Activated naive CD4-positive, alpha-beta T cell treated with anti-CD3 and anti-CD28 coated beads for 36 hours (primary cell): ENCODE measurements at places on chromosomes 7 and 10. TPM values are rescaled to one million over a fixed set of nuclear protein-coding genes. Genes with fewer than 3 reads are reported as not detected.

- no peaks in the 10 kb centered on the region for H3K36me3 ChIP-seq
- no peak overlapping the region for H3K4me3 ChIP-seq
- peak; percentile 17 for DNase-seq
- peak overlapping the region; percentile 82 for H3K27ac ChIP-seq
- H3K27me3 ChIP-seq, result no peaks in the 10 kb centered on the region
Measured at GRCh38 chr10:62749093-62749683, 55.3 kb upstream of the ADO start.

Gene CAMK2B
- 0.30 TPM for total RNA-seq

DNA sequence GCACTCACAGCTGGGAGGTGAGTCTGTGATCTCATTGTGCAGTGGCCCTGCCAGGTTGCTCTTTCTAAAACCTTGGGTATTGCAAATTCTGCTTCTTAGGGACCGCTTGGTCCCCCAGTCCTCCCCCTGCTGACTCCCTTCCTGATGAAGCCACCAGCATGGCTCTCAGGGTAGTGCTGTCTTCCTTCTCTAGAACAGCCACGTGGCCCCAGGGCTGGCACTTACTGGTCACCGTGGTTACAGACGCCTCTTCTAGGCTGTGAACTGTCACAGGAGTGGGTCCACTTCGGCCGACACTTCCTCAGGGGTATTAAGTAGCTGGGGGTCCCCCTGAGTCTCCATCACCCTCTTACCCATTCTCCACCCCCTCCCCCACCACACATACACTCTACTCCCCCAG is 2.7 kb upstream of the HTRA1 start:
- peaks cover 4% of the 10 kb centered on the region for H3K4me1 ChIP-seq
- H3K27ac ChIP-seq, result no peak overlapping the region
- peaks cover 51% of the 10 kb centered on the region for H3K27me3 ChIP-seq
- no peak overlapping the region for H3K4me3 ChIP-seq
- no peak for DNase-seq

GRCh38 chr10:299512-299911 is 164.3 kb downstream of the ZMYND11 start:
- H3K4me3 ChIP-seq, result no peak overlapping the region
- H3K36me3 ChIP-seq, result peaks cover 6% of the 10 kb centered on the region
- no peaks in the 10 kb centered on the region for H3K4me1 ChIP-seq
- no peak for DNase-seq

GRCh38 chr10:60739558-60739957 is 38.7 kb upstream of the CDK1 start:
- no peak overlapping the region for H3K4me3 ChIP-seq
- no peaks in the 10 kb centered on the region for H3K36me3 ChIP-seq
- H3K4me1 ChIP-seq, result no peaks in the 10 kb centered on the region

DNA sequence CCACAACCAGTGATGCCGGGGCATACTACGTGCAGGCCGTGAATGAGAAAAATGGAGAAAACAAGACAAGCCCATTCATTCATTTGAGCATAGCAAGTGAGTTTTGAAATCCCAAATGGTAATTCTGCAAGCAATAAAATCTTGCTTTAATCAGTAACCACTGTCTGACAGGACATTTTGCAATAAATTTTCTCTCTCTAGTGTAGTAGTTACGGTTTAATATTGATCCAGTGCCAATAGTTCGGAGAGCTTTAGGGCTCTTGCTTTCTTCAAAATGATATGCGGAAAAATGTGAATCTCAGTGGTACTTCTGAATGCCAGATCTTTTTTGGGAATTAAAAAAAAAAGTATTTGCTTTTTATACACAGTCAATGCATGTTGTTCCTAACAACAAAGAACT is 520.4 kb downstream of the SDK1 start:
- H3K36me3 ChIP-seq, result no peaks in the 10 kb centered on the region
- H3K4me1 ChIP-seq, result peaks cover 3% of the 10 kb centered on the region
- no peak overlapping the region for H3K4me3 ChIP-seq
- no peaks in the 10 kb centered on the region for H3K27me3 ChIP-seq

Gene PDE6C
- not detected for total RNA-seq

Gene LBX1
- total RNA-seq, result not detected

Gene TMEM176A
- not detected for total RNA-seq

- H3K36me3 ChIP-seq, result no peaks in the 10 kb centered on the region
- H3K27ac ChIP-seq, result no peak overlapping the region
- H3K4me3 ChIP-seq, result no peak overlapping the region
Measured at GRCh38 chr7:108335269-108335918, 120.8 kb downstream of the NRCAM start.

DNA sequence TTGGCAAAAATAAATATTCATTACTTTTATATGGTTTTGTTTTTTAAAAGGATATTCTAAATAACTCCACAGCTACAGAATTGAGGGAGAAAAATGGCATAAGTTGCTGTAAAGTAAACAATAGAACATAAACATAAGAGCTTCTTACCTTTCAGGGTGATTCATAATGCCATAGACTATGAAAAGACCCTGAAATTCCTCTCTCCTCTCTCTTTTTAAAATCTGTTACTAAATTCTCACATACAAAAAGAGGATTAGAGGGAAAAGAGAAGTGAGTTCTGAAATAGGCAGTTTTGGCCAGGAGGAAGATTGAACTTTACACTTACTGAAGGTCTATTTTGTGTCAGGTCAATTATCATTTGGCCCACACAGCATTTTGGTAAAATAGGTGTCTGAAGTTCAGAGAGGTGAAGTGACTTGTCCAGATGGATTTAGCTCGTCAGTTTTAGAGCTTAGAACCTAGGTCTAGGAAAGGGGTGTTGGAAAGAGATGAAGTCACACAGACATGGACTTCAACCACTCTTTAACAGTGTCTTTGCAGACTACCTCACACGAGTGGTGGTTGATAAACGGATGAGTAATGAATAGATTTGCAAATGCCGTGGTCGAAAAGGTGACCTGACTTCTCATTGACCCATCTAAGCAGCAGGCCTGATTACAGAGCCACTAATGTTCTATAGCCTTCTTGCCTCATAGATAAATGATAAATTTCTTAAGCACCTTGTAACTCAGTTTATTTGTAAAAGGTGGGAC is 190.6 kb upstream of the CCDC6 start:
- no peak overlapping the region for H3K27ac ChIP-seq
- no peak for DNase-seq
- no peaks in the 10 kb centered on the region for H3K4me1 ChIP-seq

DNA sequence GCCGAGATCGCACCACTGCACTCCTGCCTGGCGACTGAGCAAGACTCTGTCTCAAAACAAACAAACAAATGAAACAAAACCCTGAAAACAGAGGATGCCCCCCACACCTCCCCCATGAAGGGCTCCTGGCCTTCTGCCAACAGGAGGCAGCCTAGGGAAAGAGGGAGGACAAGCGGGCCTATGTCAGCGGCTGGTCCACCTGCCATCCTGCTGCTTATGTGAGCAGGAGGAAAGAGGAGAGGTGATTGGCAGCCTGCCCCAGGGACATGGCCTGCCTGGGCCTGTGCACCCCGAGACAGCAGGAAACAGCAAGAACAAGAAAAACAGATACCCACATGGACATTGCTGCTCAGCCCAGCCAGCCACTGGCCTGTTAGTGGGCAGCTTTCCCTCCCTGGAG is 9.1 kb upstream of the ZNF316 start:
- no peak overlapping the region for H3K27ac ChIP-seq
- no peak for DNase-seq
- no peaks in the 10 kb centered on the region for H3K27me3 ChIP-seq

DNA sequence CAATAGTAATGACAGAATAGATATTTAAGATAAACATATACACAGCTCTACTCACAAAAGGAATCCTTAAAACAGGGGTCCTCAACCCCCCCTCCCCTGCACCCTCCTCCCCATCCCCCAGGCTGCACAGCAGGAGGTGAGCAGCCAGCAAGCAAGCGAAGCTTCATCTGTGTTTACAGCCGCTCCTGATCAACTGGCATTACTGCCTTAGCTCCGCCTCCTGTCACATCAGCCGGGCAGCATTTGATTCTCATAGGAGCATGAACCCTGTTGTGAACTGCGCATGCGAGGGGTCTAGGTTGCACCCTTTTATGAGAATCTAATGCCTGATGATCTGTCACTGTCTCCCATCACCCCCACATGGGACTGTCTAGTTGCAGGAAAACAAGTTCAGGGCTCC is 65.5 kb downstream of the SMURF1 start:
- H3K4me3 ChIP-seq, result no peak overlapping the region
- H3K27ac ChIP-seq, result no peak overlapping the region
- no peak for DNase-seq

GRCh38 chr7:130793855-130794618 is 60.0 kb upstream of the KLF14 start:
- no peak for DNase-seq
- peaks cover 2% of the 10 kb centered on the region for H3K27me3 ChIP-seq
- H3K36me3 ChIP-seq, result no peaks in the 10 kb centered on the region
- H3K4me1 ChIP-seq, result no peaks in the 10 kb centered on the region
- no peak overlapping the region for H3K4me3 ChIP-seq

- H3K4me3 ChIP-seq, result no peak overlapping the region
- H3K27me3 ChIP-seq, result no peaks in the 10 kb centered on the region
- H3K4me1 ChIP-seq, result no peaks in the 10 kb centered on the region
- no peak for DNase-seq
Measured at GRCh38 chr7:44720301-44720700, 28.3 kb upstream of the ZMIZ2 start.

Gene ITIH5
- not detected for total RNA-seq

Gene GCK
- 3.3 TPM for total RNA-seq

- no peak overlapping the region for H3K4me3 ChIP-seq
- no peaks in the 10 kb centered on the region for H3K36me3 ChIP-seq
- H3K4me1 ChIP-seq, result no peaks in the 10 kb centered on the region
- no peak overlapping the region for H3K27ac ChIP-seq
- DNase-seq, result no peak
- H3K27me3 ChIP-seq, result no peaks in the 10 kb centered on the region
Measured at GRCh38 chr10:36526033-36526432, 599.4 kb upstream of the ANKRD30A start.

Gene OR6B1
- not detected for total RNA-seq
